ENCODE measurements at places on chromosomes 7 and 10.

GRCh38 chr10:13853854-13854253 lies 267.1 kb downstream of the PRPF18 start:
- DNase-seq = no peak

GRCh38 chr10:79947787-79948424 lies 999 bp downstream of the SFTPD start:
- DNase-seq = no peak

DNA sequence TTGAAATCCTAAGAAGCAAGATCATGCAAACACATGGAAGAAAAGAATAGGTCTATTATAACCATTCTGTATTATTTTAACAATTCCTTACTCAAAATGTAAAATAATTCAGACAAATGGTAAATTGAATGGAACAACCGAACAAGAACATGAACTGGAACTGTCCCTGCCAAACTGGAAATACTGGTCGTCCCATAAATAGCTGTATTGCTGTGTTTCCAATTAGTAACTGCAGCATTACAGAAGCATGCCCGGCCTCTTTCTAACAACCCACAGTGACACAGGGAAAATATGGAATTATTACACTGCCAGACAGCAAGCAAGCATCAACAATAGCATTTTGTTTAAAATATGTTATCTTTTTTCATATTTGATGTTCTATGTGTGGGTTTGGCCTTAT lies 1138.5 kb upstream of the PHF14 start:
- no peak for DNase-seq

DNA sequence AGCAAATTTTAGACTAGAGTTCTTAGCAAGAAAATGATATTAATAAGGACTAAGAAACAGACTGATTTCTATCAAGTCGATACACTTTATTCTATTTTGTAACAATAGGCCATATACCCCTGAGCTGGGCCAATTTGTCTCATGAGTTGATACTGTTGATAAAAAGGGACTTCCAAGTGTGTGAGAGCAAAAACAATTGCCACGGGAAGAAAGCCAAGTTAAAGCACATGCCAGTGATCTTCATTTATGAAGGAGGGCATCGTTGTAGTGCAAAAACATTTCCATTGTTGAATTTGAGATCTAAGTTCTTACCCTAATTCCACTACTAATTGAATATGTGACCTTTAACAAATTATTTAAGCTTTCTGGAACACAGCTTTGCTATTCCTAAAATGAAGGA lies 119.9 kb downstream of the CNOT4 start:
- DNase-seq = no peak

DNA sequence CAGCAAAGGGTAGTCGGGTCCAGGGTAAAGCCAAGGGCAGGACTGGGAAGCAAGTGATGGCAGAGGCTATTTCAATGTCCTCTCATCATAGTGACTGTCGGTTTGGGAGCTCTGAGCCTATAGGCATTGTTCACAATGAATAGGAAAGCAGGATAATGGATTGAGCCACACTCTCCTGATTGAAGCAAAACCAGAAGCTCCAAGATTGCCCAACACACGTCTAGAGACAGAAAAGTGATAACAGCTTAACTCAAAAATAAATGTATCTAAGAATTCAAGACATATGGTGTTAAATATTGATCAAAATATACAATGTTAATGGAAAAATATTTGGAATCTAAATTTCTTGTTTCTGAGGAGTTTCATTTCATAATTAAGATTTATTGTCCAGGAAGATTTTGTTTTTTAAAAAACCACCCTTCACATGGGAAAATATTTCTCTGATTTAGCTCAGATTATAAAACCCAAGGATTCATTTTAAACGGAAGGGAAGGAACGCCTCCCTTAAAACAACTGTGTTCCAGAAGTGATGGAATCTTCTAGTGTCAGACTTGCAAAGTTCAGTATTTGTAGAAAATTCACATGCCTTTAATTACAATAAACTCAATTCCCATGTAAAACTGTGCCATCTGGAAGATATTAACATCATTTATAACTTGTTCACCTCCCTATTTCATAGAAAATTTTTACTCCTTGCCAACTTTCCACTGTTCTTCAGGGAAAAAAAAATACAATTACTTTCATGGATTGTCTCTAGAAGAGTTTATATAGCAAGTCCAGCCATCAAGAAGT lies 54.5 kb downstream of the NRP1 start:
- no peak for DNase-seq

DNA sequence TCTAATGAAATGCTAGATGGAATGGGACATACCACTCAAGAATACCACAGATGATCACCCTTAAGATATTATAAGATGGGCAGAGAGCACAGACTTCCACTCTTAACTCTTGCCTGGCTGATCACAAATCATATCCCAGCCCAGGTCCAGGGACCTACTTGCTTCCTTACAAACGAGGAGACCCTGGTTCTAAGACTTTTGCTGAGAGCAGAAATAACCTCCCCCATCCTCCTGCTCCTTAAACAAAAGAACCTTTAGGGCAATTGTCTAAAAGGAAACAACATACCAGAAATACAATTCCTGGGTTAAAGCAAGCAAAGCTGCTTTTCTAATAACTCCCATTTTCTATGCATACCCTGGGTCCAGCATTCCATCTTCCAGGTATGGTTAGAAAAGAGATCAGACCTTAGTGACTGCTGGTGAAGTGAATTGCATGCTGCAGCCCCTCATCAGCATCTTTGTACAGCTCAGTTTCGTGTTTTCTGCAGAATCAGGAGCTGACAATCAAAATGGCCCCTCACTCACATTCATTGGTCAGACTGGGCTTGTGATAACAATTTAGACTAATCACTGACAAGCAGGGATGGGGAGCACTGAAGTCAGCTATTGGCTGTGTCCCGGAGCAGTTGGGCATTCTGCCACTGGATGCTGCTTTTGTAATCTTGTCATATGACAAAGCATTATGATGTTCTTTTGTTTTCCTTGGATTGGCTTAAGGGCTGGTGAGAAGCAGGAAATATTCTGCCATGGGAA lies 14.6 kb downstream of the IFIT3 start:
- no peak for DNase-seq

DNA sequence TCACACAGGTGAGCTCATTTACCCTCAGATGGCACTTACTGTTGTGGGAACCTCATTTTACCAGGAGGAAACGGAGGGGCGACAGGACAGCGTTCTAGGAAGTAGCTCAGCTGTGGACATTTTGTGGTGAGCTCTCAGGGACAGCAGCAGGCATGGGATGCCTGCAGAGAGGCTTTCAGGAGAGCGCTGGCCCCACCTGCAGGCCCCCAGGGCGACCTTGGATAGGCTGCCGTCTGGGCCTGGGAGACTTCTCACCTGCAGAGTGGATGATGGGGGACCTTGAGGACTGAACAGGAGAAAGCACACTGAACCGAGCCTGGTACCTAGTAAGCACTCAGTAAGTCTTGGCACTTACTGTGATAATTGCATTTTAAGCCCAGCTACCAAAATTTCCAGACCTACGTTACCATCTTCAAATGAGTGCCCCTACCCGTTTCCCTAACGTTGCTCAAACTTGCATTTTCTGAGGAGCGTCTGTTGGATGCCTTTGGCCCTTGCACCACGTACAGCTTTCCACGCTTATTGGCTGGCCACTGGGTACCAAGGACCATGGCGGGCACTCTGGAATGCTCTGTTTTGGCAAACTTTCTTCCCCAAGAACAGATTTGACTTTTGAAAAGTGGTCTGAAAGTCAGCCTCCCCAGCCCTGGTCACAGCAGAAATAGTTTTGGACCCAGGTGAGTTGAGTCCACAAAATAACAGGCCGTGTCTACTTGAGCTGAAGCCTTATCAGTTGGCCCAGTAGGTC lies 223.4 kb downstream of the EBF3 start:
- DNase-seq = no peak

DNA sequence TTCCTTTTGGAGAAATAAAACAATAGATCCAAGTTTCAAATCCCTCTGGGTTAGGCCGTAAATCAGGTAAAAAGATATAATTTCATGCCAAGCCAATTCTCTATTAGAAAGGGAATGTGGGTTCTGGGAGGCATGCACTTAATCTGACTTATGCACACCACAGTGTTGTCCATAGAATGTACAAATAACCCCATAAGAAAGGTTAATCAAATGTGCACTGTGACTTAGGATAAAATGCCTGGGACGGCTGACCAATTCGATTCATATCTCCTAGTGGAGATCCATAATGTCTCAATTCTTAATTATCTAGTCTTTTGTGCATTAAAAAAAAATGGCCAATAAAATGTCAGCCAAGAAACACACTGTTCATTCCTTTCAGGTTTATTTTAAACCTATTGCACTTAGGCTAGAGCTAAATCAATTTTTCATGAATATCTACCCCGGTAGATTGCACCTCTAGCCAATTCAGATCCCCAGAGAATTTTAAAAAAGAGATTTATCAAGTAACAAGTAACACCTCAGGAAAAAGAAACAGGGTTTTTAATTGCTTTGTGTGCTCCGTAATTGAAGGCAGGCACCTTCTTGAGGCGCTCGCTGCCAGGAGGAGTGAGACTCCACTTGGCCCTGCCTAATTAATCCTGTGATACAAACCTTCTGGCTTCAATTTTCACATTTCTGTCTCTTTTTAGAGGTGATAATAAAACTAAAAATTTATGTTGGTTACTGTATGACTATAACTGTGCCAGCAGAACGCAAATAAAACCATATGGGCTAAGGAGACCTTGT lies 265.1 kb downstream of the ETV1 start:
- no peak for DNase-seq

DNA sequence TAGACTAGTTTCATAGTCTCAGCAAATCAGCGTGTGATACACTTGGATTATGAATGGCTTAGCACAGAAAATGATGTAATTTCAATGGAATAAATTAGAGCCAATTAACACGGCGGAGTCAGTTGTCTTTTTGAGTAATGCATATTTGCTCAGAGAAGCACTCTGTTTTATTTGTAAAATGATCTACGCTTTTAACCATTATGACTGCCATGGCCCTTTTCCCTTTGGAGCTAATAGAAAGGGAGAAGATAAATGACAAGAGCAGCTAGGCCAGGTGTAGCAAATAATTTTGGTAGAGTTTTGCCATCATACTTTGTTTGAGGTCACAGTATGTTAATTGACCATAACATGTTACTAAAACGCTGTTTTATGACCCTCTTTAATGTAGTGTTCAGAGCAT lies 86.8 kb downstream of the GPR158 start:
- DNase-seq = no peak

DNA sequence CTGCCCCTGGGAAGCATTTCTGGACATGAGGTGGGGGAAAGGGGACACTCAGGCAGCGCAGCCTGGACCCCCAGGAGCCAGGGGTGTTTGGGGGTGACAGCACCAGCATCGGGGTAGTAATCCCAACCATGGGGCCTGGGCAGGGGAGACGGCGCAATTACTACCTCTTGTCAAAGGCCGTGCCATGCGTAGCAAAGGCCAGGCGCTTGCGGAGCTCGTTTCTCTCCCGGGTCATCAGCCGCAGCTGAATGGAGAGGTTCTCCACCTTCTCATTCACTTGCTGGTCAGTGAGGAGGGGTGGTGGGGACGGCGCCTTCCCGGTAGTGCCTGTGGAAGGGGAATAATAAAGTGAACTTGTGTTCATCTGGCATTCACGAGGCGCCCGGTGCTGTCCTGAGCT lies 70.0 kb downstream of the DLG5 start:
- DNase-seq = no peak

DNA sequence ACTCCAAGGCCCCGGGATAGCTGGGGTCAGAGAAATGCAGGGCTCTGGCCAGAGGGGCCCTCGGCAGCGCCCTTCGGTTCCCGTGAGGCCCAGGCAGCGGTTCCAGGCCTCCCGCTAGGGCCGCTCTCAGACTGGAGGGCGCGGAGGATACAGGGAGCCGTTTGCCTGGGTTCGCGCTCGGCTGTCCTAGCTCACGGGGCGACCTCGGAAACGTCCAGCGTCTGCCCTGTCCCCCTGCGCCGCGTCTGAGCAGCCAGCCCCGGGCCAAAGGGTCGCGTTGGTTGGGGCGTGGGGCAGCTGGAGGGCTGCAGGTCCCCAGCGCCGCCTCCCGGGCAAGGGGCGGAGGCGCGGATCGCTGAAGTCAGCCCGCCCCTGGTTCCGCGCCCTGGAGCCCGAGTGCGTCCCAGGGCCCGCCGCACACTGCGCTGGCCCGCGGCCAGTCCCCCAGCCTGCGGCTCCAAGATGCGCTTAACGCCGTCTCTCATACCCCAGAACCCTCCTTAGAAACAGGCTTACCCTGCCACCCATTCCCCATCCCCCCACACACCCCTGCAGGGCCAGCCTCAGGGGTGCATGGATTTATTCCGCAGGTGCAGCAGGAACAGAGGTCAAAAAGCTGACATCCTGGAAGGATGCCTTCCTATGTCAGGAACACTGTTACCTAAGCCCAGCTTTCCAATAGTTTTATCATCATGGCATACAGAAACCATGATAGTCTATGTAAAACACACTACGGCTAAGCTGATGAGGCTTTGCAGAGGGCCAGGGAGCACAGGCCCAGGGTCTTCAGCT lies 22.1 kb upstream of the OPN4 start:
- DNase-seq = no peak

DNA sequence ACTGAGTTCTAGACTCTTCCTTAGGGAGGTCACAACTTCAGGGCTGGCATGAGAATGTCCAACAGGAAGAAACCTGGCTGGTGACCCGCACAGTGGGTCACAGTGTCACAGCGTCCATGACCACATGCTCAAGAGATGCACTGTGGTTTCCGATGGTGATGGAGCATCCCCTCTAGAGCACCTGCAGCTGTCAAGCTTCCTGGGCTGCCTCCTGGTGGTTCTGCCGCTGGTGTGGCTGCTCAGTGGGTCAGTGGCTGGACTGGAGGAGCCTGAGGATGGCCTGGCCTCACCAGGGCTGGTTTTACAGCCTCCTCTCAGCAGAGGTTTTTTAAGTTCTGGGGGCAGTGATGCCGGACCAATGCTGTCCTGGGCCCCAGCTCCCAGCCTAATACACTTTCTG lies 149.3 kb downstream of the SH3PXD2A start:
- no peak for DNase-seq

- DNase-seq = no peak
These were observed 100.4 kb upstream of the PDGFA start for GRCh38 chr7:620056-620455.

- no peak for DNase-seq
These were observed 37.3 kb downstream of the SLC16A9 start for GRCh38 chr10:59672150-59672875.

DNA sequence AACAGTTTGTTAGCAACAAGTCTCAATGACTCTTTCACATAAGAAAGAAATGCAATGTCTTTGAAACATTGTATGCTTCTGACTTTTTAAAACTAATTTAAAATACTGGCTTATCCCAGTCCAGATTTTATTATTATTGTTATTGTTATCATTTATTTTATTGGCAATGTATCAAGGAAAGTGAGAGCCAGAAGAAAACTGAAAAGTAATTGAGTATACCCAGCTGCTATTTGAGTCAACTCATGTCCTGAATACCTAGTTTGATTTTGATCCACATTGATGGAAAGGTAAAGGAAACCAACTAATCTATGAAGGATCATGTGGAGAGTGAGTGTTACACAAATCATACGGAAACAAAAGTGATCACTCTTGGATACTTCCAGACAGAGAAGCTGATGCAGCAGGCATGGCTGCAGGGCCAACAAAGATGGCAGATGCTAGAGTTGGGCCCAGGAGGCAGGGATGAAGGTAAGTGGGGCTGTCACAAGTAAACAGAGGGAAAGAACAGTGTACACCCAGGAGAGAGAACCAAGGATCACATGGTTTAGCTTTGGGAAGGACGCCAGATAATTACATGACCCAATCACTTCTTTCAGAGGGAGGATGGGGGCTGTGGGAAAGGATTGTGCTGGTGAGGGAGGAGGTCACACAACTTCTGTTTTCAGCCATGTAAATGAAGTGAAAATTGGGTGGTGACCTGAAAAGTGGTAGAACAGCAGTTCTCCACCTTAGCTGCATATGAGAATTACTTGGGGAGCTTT lies 179.2 kb upstream of the NAMPT start:
- DNase-seq = no peak

All from stimulated activated CD4-positive, alpha-beta T cell treated with anti-CD3 and anti-CD28 coated beads, Interleukin-15, amount 100 ng/mL, for 1 hour (primary cell).